ENCODE measurements at places on chromosomes 16 and 17. TPM values are rescaled to one million over a fixed set of nuclear protein-coding genes. Genes with fewer than 3 reads are reported as not detected.

Gene CLEC19A
- not detected for total RNA-seq

Gene GSG1L
- total RNA-seq = not detected

Gene PNMT
- 0.46 TPM for total RNA-seq

Gene CCL13
- total RNA-seq = not detected

Gene C1QTNF8
- total RNA-seq = not detected

Gene VAT1L
- not detected for total RNA-seq

Gene ADORA2B
- 4.6 TPM for total RNA-seq

Gene ZNF688
- total RNA-seq = 15.0 TPM

Gene MFAP4
- total RNA-seq = 312 TPM

All from chondrocyte (in vitro differentiated cells).